Dorsolateral prefrontal cortex (tissue), 122 donors: ENCODE measurements at places on chromosomes 1 and 21. TPM values are rescaled to one million over a fixed set of nuclear protein-coding genes. Genes with fewer than 3 reads are reported as not detected.

Gene YTHDF2
- 56.8 TPM for total RNA-seq

Gene ADCY10
- total RNA-seq, result 0.67 TPM

Gene AKR7A2
- total RNA-seq, result 41.7 TPM

Gene GPR37L1
- 74.2 TPM for total RNA-seq

Gene ACTL8
- total RNA-seq, result not detected
